ENCODE measurements at places on chromosomes 11 and 22.
A peak's percentile ranks its signal among the peaks of the same experiment; 100 is the strongest.

- no peak for DNase-seq
These were observed 51.7 kb downstream of the ZNF143 start for GRCh38 chr11:9512370-9513019.

DNA sequence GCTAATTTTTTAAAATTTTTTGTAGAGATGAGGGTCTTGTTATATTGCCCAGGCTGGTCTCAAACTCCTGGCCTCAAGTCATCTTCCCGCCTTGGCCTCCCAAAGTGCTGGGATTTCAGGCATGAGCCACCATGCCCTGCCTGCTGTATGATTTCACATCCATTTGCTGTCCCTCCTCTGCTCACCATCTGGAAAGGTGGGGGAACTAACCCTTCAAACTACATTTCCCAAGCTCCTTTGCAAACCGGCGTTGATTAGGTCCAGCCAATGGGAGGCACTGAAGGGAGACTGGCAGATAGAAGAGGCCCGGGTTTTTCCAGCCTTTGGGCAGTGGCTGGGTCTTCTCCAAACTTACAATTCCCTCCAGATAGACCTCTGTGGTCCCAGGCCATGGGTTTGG lies 19.3 kb downstream of the RFPL1 start:
- DNase-seq: peak; percentile 64

GRCh38 chr11:130156108-130157022 lies 3.2 kb upstream of the ST14 start:
- no peak for DNase-seq

DNA sequence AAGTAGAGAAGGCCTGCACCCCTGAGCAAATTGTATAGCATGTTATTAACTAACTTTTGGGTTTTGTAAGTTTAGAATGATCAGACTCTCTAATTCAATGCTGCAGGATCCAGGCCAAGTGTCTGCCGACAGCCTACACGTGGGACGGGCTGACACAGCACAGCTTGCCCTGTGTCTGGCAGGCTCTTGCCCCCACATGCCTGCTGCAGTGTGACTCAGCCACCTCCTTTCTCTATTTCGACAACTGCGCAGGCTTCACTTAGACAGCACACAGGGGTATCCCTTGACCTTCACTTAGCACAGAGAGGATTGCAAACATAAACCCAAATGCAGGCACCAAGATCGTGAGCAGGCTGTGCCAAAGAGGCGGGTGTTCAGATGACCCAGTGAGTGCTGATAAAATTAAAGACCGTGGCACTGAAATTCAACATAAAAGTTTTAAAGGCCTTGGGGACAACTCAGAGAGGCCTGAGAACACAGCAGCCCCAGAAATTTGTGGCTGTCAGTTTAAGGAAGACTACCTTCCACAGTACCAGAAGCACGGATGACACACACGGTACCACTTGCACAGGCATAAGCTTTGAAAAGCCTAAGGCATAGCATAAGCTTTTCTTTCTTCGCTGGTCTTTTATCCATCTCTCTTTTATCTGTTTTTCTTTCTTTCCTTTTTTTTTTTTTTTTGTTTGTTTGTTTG lies 37.8 kb downstream of the SCN3B start:
- no peak for DNase-seq

DNA sequence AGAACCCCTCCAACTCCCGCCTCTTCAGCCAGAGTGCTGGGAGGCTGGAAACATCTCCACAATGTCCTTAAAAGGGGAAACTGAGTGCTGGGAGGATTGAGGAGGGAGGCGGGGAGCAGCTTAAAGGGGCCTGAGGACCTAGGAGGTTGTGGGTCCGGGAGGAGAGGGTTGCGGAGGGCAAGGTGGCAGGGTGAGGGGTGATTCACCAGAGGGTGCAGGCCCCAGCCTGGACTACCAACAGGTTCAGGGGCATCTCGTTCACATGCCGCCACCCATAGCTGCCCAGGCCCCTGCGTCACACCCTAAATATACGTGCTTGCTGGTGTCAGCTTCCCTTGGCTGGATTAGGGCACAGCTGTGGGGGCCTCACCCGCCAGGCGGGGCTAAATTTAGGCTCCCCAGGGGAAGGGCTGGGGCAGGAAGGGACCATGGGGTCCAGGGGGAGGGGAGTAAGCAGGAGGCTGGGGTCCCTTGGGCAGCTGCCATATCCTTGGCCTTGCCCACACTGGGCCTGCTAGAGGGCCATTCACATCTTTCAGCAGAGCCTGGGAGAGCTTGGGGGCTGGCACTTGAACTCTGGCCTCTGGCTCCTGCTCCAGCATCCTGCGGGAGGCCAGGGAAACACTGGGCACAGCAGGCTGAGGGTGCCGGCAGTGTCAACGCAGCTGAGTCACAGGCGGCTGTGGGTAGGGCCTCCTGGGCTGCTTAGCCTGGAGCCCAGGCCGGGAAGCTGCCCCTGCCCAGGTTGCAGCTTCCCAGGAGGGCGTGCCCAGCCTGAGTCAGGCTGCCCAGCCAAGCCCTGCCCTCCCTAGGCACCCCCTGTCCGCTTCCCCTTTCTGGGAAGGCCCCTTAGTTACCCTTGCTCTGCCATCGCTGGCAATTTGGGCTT lies 1.3 kb downstream of the EHBP1L1 start:
- DNase-seq: no peak

Data from GM18507 (cell line).